ENCODE measurements at places on chromosomes 7 and 10. TPM values are rescaled to one million over a fixed set of nuclear protein-coding genes. Genes with fewer than 3 reads are reported as not detected.

GRCh38 chr7:78905436-78905835 lies 548.0 kb downstream of the MAGI2 start:
- H3K27ac ChIP-seq, result no peak overlapping the region
- no peaks in the 10 kb centered on the region for H3K27me3 ChIP-seq
- DNase-seq, result no peak
- no peaks in the 10 kb centered on the region for H3K4me1 ChIP-seq

DNA sequence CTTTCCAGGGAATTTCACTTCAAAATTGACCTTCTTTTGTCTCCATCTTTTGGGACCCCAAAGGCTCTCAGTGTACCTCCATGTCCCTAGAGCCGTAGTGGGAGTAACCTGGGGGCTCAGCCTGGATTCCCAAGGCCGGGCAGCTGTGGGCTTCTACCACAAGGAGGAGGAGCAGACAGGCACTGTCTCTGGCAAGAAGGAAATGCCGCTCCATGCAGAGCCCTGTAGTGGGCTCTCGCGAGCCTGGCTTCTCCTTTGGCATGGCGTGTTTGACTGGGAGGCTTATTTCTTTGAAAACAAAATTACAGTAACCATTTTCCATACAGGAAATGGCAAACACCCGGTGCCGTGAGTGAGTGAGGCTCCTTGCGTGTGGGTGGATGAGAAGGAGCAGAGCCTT lies 76.8 kb upstream of the FAM180A start:
- no peak overlapping the region for H3K4me3 ChIP-seq
- no peaks in the 10 kb centered on the region for H3K27me3 ChIP-seq
- no peak for DNase-seq

DNA sequence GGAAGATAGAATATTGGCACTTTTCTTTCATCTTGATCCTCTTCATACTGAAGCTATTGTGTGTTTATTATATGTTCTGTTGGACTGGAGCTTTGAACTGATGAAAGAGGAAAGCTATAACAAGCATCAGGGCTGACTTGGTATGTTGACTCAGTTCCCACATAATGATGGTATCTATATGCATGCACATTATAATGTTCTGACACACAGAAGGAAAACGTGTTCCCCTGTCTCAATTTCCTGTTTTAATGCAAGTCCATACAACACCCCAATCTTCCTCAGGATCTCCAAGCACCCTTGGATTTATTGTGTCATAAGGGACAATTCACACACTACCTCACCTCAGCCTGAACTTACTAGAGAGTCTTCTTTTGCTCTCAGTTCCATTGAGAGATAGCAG lies 8.3 kb upstream of the WASL start:
- H3K27me3 ChIP-seq, result no peaks in the 10 kb centered on the region
- no peak overlapping the region for H3K4me3 ChIP-seq
- peaks cover 28% of the 10 kb centered on the region for H3K4me1 ChIP-seq

- peak; percentile 20 for DNase-seq
- H3K4me1 ChIP-seq, result peaks cover 3% of the 10 kb centered on the region
- peak overlapping the region; percentile 17 for H3K27ac ChIP-seq
- no peaks in the 10 kb centered on the region for H3K36me3 ChIP-seq
Measured at GRCh38 chr10:71094712-71095390, 117.5 kb upstream of the UNC5B start.

GRCh38 chr10:110613341-110613995 lies 30.7 kb upstream of the RBM20 start:
- peaks cover 69% of the 10 kb centered on the region for H3K4me1 ChIP-seq
- H3K27me3 ChIP-seq, result no peaks in the 10 kb centered on the region
- H3K27ac ChIP-seq, result peak overlapping the region; percentile 47
- no peak overlapping the region for H3K4me3 ChIP-seq
- DNase-seq, result peak; percentile 24

The KCNH2 gene
- 0.45 TPM for total RNA-seq

The OGA gene
- 92.2 TPM for total RNA-seq

The LRIT1 gene
- total RNA-seq, result not detected

The PRRT4 gene
- total RNA-seq, result 0.18 TPM
